ENCODE measurements at places on chromosomes 16 and 17.

- no peak for DNase-seq
Observed at GRCh38 chr16:58002936-58003335, 1.7 kb downstream of the USB1 start.

- DNase-seq: no peak
Observed at GRCh38 chr16:86634292-86634691, 55.9 kb downstream of the FOXL1 start.

- DNase-seq: no peak
Observed at GRCh38 chr17:80512233-80512632, 32.4 kb upstream of the RPTOR start.

GRCh38 chr16:77297996-77298395, 98.8 kb downstream of the SYCE1L start:
- DNase-seq: no peak

DNA sequence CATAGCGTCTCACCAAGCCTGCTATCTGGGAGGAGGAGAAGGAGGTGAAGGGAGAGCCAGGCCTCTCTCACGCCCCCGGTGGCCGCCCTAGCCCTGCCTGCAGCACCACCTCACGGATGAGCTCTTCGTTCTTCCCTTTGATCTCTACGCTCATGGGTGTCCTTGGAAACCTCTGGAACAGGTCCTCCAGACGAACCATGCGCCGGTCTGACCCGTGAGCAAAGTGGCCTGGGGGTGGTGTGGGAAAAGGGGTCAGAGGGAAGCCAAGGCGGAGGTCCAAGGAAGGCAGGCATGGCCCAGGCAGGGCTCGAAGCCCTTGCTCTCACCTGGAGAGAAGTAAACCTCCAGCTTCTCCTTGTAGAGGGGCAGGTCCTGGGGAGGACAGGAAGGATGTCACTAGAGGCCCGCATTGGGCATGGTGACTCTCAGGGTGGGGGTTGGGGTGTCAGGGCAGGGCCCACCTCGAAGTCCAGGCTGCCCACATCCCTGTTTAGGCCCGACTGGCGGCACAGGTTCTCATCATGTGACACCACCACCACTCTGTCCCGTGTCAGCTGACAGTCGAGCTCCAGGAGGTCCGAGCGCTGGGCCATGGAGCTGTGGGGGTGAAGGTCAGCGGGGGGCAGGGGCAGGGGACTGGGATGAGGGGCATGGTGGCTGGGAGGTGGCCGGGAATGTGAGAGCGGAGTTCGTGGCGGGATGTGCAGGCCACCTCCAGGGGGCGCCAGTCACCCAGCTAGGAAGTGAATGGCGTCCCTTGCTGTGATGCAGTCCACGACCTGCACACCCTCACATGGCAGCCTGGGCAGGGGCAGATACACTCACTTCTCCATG, 923 bp downstream of the GDPD3 start:
- peak; percentile 75 for DNase-seq

All from WERI-Rb-1 (cell line).